ENCODE measurements at places on chromosomes 1 and 21.

GRCh38 chr1:7295946-7296345 lies 475.1 kb upstream of the VAMP3 start:
- no peak for DNase-seq

DNA sequence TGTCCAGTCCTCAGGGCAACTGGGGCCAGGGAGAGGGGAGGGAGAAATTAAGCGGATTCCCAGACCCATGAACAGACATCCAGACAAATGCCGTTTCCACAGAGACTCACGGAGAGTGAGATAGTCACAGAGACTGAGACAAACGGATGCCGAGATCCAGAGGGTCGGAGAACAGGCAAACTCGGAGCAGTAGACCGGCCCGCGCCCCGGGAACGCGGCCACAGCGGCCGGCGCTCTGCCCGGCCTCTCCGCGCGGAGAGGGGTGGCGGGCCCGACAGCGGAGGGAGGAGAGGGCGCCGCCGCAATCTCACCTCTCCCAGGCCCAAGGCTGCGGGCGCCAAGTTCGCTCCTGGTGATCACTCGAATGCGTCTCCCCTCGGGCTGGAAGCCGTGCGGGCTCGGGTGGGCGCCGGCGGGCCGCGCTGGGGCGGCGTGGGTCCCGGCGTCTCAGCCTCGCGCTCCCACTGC lies 831 bp upstream of the FOXD2 start:
- no peak for DNase-seq

- peak; percentile 70 for DNase-seq
Observed at GRCh38 chr1:119554183-119554582, 47.2 kb downstream of the HSD3B1 start.

DNA sequence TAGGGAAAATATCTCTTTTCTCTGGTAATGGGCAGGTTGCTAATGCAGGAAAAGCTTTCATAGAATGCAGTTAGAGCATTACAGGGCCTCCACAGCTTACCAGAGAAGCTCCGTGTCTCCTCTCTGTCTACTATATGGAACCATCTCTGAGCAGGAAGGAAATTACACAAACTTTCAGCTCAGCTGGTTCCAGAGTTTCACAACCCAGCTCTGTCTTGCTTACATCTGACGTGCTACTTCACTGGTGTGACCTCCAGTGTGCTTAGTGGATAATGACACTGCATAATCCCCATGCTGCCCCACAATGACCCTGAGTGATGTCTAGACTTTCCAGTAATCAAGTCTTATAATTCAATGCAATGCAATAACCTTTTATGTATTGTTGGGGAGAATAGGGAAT lies 4.3 kb upstream of the FGGY start:
- DNase-seq: peak; percentile 63

DNA sequence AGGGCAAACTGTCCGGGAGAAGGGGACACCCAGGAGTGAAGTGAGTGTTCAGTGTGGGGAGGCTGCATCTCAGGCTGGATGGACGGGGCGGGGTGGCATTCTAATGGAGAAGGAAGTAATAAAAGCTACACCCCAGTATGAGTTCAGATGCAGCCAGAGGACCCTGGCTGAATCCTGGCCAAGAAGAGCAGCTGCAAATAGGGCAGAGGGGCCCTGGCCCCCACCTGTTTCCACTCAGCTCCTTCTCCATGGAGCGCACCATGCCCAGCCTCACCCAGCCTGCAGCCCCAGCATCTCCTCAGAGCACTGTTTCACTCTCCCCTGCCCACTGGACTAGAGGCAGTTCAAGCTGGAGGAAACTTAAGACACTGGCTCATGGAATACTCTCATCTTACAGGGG lies 46.4 kb downstream of the KCND3 start:
- DNase-seq: no peak

- no peak for DNase-seq
Observed at GRCh38 chr1:221040691-221041285, 161.5 kb downstream of the HLX start.

- DNase-seq: no peak
Observed at GRCh38 chr1:94098585-94099111, 22.3 kb downstream of the ABCA4 start.

DNA sequence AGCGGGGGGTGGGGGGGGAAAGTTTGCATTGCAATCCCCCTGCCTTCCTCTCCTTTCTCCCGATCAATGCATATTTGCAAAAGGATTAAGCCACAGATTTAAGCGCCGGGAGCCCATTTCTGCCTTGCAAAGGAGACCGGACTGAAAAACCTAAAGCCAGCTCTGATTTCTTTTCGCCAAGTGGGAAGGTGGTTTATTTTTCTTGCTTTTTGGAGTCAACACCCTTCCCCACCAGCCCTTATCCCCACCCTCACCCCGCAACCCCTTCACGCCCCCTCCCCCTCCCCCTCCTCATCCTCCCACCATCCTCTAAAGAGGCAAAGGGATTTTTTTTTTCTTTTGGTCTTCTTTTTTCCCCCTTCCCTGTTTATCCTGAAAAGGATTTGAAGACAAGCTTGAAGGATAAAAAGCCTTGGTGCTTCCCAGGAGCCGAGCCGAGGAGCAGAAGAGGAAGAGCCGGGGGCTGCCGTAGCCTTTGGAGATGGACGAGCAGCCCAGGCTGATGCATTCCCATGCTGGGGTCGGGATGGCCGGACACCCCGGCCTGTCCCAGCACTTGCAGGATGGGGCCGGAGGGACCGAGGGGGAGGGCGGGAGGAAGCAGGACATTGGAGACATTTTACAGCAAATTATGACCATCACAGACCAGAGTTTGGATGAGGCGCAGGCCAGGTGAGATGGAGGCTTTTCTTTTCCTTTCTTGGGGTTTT lies 513 bp downstream of the PBX1 start:
- peak; percentile 51 for DNase-seq

- DNase-seq: no peak
Observed at GRCh38 chr1:220828179-220828490, 41.4 kb downstream of the MTARC1 start.

GRCh38 chr1:61741711-61742619 lies at the start of gene PATJ:
Gene PATJ, plus strand, starts transcription at chr1:61742480. Its CDS starts 20,413 bp downstream, at chr1:61762893.
- DNase-seq: peak; percentile 84

- no peak for DNase-seq
Observed at GRCh38 chr1:165542015-165542631, 1.7 kb upstream of the LRRC52 start.

GRCh38 chr1:160342526-160342925 lies 524 bp downstream of the COPA start:
- peak; percentile 29 for DNase-seq

DNA sequence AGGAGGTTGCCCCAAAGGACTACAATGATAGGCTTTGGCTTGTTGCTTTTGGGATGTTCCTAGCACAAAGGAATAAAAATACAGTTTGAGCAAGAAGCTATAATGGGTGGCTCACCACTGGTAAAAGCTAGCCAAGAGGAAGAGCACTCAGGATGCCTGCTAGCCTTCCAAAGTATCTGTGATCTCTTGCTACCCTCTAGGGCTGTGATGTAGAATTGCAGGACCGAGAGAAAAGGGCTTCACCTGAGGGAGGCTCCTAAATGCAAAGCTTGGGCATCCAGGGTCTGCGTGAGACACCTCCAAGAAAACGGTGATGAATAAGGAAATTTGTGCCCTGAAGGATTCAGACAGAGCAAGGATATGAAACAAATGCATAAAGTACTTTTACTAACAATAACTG lies 17.7 kb downstream of the IVL start:
- DNase-seq: no peak

GRCh38 chr21:36325373-36326010 lies 5.5 kb downstream of the MORC3 start:
- DNase-seq: no peak

DNA sequence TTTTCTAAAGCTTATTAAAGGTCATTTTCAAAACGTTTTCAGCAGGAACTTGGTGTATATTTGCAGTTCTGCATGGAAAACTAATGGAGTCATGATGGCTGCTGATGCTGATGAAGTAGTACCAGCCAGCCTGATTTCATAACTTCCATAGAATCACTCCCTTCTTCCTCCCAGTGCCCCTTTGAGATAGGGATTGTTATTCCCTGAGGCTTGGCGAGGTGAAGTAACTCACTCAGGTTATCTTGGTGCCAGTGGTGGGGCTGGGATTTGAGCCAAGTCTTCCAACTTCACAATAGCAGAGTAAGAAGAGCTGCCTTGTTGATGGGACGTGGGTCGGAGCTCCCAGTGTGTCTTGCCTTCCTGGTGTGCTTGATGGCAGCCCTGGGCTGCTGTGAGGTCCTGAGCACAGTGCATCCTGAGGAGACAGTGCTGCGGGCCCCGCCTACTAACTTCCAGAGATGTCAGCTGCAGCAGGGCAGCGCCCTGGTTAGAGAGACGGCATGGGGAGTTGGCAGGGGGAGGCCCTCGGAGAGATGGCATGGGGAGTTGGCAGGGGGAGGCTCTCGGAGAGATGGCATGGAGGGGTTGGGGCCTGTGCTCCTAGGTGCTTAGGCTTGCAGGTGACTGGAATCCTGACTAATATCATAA lies 92.6 kb downstream of the PCBP3 start:
- no peak for DNase-seq

GRCh38 chr1:48746906-48747305 lies 29.8 kb downstream of the BEND5 start:
- no peak for DNase-seq

- DNase-seq: no peak
Observed at GRCh38 chr1:5722635-5723164, 269.5 kb downstream of the NPHP4 start.

GRCh38 chr21:44297525-44298290 lies 2.1 kb upstream of the PFKL start:
- peak; percentile 91 for DNase-seq

DNA sequence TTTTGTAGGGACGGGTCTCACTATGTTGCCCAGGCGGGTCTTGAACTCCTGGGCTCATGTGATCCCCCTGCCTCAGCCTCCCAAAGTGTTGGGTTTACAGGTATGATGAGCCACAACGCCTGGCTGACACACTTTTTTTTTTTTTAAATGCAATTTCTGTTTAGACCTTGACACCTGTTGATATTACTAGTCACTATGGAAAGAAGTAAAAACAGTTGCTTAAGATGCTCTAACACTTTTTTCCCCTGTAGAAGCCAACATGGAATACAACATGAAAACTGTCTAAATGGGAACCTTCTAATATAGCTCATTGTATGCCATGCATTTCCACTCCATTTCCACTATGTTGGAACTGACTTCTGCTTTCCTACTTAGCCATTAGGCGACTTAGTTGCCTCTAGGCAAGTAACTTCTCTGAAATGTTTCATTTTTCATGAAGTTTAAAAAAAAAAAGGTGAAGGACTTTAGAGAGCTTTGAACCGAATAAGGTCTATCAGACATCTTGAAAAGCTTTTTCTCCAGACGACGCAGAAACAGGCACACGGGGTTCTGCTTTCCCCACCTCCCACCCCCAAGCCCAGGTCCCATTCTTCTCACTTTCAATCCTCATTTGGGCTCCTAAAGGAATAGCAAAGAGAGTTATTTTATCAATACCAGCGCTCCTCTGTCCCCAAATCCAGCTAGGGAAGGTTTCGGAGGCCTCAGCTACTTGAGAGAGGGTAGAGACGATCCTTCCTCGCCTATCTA lies 648 bp upstream of the DR1 start:
- no peak for DNase-seq

DNA sequence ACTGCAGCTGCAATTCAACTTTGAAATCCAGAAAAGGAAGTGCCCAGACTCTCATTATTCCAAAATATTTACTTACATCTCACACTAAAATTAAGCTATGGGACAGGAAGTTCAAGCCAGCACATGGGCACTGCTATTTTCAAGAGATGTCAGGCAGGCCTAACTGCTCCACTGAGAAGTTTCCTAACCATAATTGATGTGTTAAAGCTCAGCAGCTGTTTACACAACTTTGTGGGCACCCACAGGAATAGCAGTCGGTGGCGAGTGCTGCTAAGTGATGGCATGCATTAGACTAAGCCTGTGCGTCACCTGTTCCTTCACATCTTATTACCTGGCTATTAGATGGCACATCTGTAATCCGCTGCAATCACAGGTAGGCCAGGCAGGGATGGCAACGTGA lies 303.3 kb upstream of the DAB1 start:
- DNase-seq: no peak

DNA sequence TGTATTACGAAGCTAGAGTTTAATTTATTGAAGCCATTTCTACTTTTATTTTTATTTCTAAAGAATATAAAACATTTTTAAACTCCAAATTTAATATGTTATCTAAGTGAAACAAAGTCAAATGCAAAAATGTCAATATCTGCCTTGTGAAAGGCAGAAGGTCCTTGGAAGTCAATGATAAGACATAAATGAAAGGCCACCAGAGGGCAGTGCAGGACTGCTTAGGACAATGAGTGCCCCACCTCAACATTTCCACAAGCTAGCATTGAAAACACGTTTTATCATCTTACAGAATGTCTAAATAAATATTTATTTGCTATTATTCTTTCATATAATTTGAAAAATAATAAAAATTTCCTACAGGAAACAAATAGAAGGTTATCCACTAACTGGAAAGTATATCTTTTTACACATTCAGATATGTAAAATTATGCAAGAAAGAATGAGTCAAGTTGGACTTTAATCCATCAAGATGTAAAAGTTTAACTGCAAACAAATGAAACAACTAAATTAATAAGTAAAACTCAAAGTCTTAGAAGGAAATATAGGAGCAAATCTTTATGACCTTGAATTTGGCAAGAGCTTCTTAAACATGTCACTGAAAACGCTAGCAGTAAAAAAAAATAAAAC lies 140.1 kb upstream of the FMN2 start:
- DNase-seq: peak; percentile 91

DNA sequence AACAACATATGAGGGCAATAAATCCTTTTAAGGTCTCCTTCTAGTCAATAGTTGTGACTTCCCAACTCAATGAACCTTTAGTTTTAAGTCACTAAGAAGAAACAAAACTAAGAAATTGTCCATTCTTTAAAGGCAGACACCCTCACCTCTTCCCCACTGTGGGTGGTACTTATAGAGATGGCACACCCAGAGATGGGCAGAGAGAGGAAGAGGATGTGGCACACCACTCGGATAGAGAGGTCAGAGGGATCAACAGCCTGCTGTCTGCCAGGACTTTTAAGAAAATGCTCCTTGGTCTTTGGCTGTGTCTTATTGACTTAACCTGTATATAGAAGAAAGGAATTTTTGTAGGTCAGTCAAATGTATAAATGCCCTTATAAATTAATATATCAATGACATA lies 45.1 kb downstream of the FASLG start:
- DNase-seq: no peak

GRCh38 chr1:10682108-10682445 lies 114.4 kb downstream of the CASZ1 start:
- no peak for DNase-seq

DNA sequence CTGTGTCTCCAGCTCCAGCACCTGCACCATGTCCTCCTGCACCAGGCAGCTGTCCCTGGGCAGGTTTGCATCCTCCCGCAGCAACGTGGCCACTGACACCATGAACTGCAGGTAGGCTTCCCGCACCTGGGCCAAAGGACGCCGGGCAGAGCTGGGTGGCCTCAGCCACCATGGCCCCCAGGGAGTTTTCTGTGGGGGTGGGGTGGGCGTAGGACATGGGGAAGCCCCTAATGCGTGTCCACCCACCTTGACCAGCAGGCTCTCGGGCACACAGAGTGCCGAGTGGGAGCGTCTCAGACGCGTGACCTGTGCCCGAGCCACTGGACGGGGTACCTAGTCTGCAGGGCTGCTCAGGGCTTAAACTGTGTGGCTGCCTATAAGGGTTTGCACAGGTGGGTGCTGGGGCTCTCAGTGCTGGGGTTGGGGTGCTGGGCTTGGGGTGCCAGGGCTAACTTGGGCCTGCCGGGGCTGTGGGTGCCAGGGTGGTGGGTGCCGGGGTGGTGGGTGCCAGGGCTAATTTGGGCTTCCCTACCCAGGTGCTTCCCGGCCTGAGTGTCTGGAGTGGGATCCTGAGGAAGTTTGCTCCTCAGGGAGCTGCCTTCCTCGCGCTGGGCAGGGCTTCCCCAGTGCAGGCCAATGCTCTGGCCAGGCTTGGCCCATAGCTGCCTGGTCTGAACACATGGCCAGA lies 17.7 kb downstream of the PRXL2B start:
- no peak for DNase-seq
